NCI-H1092 (cell line): ENCODE measurements at places on chromosomes 2 and 18.

- no peak for DNase-seq
These were observed 85.9 kb upstream of the NFATC1 start for GRCh38 chr18:79309614-79310358.

GRCh38 chr2:184270660-184271059, 327.7 kb upstream of the ZNF804A start:
- DNase-seq, result no peak

GRCh38 chr2:170887496-170887895, 41.6 kb upstream of the GORASP2 start:
- DNase-seq, result no peak

- DNase-seq, result no peak
These were observed 54.8 kb upstream of the CCDC68 start for GRCh38 chr18:55014095-55014494.

GRCh38 chr2:85667561-85668008, 414 bp downstream of the SFTPB start:
- no peak for DNase-seq

DNA sequence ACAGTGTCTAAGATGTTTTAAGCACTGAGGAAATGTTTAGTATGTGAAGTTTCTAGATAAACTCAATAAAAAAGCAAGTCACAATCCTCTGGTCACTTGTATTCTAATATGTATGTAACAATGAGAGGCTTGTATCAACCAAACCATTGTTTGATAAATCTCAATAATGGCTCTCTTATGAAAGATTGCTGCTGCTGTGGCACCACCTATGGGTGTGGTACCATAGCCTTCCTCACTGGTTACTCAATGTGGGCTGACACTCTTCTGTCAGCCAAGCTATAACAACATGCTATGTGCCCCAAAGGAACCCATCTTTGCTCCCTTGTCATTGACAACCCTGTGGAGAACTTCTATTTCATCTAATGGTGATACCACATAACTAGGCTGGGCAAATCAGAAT, 12.6 kb upstream of the RAB1A start:
- no peak for DNase-seq

DNA sequence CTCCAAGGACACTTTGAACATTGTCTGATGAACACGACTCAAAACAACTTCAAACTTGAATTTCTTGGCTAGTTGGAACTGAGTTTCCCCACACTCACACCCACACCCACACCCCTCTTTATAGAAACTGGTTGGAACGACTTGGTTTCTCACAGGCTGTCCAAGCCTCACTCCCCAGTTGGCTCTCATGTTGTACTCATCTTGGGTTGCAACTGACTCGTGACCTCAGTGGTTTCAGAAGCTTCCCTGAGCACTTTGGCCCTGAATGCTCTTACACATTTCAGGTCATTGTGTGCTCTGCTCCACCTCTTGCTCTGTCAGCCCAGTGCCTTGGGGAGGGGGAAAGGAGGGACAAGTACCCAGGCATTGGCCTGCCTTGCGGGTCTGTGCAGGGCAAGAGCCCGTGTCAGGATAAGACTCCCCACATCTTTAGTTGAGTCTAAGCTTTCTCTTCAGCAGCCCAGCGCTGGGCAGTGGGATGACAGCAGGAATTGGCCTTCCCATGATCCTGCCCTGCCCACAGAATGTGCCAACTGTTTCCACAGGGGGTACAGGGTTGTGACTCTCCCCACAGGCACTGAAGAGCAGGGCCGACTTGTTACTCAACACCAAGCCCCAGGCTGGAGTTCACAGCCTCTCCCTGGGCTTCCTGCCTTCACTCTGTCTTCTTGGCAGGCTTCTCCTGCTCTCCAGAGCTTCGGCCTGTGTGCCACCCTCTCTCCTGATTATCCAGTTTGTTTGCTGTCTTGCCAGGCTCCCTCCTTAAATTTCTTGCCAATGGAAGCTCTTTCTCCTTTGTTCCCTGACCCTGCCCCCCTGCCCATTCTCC, 104.6 kb downstream of the RTN4 start:
- DNase-seq, result no peak

DNA sequence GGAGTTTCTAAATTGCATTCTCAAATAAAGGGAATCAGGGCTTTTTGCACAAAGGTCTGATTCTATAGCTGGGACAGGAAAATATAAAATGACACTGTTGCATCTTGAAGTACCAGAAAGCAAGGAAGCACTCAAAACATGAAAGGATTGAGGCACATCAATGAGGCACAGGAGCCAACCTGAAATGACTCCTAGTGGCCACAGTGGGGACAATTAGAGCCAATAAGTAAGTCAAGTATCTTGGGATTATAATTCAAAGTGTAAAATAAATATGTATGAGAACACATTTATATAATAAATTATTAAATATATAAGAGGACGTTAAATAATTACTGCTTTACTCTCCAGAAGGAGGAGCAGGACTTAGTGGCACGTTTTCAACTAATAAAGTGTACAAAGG, 1259.5 kb upstream of the CDH2 start:
- no peak for DNase-seq

DNA sequence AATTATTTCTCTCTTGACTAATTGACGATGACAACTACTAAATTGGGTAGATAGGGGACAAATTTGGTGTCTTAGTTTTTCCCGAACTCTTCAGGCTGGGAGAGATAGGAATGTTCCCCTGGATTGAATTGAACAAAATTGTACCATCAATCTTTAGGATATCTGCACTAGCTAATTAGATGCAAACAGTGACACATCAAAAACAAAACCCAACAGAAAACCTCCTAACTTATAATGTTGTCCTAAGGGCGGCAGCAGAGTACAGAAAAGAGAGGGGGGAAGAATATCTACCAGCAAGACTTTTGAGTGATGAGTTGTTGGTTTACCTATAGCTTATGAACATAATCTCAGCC, 342.9 kb downstream of the INSIG2 start:
- no peak for DNase-seq

DNA sequence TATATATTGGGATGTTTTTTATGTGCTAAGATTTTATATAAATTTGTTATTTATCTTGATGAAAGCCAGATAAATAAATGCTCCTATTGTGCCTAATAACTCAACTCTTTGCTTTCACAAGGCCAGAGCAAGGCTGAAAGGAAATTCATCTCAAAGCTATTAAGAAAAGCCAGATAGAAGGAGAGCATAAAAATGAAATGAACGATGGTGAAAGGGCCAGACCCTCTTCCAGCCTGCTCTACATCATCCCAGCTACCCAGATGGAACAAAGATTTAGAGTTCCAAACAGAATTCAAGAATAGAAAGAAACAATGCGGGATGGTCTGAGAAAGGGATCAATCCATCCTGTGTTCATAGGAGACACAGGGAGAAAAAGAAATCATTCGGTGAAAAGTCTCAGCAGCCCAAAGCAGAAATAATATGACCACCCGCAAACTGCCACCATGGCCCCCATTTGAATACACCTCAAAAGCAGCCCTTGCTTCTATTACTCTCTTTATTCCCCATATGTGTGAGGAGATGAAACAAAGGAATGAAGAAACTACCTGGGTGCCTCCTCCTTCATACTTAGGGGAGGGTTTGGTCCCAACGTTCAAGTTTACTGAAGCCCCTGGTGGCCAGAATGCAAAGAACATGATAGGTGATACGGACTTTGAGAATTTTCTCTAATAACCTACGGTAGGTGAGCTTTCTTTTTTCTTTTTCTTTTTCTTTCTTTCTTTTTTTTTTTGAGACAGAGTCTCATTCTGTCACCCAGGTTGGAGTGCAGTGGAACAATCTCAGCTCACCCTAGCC, 110.1 kb upstream of the FBXO11 start:
- DNase-seq, result no peak
